ENCODE measurements at places on chromosomes 3 and 15.

GRCh38 chr3:155661760-155662159 lies 83.1 kb downstream of the PLCH1 start:
- no peak for DNase-seq

DNA sequence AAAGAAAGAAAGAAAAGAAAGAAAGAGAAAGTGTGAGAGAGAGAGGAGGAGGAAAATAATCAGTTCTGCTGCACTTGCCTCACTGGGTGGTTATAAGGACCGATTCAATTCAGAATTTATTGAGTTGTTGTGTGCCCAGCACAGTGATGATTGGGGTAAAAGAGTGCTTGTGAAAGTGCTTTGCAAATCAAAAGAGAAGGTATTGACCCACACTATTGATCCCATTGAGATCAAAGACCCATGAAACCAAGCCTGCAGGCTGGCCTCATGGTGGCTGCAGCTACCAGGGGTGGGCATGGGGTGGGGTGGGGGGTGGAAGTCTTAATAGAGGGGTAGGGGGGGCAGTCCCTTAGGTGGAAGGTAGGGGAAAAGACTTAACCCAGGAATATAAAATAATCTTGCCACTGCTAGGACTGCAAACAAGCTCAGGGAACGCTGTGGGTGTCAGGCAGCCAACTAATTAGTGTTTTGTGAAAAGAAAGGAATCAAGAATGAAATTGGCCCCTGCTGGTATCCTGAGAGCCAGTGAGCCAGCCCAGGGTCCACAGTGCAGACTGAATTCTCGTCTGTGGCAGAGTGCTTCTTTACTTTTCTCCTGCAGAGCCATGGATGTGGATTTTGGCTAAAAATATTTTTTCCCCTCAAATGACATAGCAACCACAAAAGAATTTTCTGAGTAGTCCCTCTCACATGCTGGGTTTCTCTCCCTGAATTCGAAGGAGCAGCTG lies 34.2 kb downstream of the CLEC3B start:
- DNase-seq, result no peak

DNA sequence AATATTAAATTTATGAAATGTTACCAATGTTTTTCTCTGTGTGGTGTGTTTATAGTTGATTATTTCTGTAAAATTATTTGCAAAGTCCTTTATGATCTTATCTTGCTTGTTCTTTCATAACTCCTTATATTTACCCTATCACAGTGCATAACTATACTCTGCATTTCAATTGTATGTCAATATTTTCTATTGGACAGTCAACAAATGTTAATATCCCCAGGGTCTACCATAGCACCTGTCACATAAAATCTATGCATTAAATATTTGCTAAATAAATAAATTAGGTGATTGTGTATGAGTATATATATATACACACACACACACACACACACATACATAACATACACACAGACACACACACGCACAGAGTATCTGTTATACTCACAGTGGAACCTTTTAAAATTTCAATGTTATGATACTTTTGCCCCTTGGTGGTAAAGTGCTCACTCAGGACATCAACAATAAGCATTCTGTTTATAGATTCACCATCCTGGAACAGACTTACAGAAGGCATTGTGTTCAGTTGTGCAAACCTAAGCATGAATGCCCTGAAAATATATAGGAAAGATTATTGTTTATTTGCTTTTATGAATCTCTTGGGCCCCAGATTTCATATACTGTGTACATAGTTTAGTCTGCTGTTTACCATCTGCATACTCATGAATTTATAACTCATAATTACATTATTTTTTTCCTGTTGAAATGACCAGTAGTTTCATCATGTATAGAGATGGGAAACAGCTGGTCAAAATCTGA lies 443.7 kb downstream of the EPHA6 start:
- no peak for DNase-seq

DNA sequence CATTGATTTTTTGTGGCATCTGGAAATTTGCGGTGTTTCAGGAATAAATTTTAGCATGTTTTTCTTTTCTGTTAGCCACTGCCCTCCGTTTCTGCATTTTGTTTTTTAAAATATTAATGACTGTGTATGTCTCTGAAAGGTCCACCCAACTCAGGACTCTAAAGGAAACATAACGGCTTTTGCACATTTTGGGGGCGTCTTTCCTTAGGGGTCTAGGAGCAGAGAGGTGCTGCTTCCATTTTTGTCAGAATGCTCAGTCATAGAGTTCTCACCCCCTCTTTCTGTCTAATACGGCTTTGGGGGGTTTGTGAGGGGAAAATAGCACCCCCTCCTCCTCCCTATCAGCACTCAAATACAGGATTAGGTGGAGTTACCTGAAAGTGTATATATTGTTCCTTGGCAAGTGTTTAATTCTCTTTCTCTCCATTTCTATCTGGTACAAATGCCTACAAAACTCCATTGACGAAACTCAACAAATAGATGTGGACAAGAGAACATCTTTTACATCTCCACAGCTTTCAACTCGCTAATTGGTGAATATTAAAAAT lies 219.4 kb downstream of the MEIS2 start:
- no peak for DNase-seq

DNA sequence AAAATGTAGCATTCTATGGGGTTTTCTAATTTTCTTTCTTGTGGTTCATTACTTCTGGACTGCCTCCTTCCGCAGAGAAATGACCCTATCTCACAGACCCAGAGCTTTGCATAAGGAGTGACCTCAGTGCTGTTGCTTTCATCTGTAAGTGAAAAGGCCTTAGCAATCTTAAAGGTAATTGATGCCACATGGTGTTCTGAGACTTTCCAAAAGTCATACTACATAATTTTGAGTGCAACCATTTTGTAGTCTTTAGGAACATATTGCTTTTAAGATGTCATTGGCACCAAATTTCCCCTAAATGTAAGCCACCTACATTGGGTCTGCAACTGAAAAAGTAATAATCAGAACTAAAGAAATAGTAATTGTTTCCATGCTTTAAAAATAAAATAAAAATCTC lies 9.2 kb upstream of the HHLA2 start:
- no peak for DNase-seq

GRCh38 chr3:144482876-144483275 lies 511.3 kb downstream of the DIPK2A start:
- no peak for DNase-seq

GRCh38 chr3:83928391-83928790 lies 1030.4 kb upstream of the CADM2 start:
- DNase-seq, result no peak

All from activated CD4-positive, alpha-beta T cell treated with anti-CD3 and anti-CD28 coated beads, Interleukin-2, amount 50 U/mL, for 24 hours (primary cell).